Fibroblast of skin of left quadriceps (primary cell): ENCODE measurements at places on chromosomes 2 and 18.
A peak's percentile ranks its signal among the peaks of the same experiment; 100 is the strongest.

DNA sequence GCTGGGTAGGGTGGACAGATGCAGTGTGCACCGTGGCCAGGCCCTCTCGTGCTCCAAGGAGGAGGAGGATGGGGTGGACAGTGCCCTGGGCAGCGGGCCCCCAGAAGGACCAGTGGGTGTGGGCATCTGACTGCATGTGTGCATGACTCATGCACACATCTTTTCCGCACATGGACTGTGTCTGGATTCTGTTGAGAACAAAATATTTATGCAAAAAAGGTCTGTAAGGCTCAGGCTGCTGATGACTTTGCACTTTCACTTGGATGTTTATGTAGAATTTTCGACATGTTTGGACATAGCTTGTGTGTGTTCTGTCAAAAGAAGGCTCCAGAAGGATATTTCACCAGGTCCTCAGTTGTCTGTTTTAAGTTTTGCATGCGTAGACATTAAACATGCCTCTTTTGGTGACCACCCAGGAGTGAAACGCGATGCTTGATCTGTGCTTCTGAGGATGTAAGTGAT, 45.6 kb downstream of the MTCL1 start:
- DNase-seq, result peak; percentile 81

GRCh38 chr2:190947711-190948251, 66.2 kb downstream of the STAT1 start:
- DNase-seq, result peak; percentile 34

DNA sequence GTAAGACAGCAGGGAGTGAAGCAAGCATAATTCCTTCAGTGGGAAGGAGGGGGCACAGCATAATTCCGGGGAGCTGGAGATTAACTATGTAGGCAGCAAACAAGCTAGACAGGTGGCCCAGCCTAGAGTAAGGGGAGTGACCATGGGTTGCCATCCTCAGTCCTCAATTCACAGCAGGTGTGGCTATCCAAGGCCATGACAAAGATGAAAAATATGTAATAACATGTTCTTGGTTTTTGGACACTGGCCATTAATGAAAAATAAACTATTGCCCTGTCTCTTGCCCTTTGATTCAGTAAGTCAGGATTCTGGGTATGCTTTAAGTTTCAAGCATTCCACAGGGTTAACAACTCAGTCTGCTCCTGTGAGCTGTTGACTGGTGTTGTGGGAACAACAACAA, 65.0 kb downstream of the CYP1B1 start:
- no peak for DNase-seq

DNA sequence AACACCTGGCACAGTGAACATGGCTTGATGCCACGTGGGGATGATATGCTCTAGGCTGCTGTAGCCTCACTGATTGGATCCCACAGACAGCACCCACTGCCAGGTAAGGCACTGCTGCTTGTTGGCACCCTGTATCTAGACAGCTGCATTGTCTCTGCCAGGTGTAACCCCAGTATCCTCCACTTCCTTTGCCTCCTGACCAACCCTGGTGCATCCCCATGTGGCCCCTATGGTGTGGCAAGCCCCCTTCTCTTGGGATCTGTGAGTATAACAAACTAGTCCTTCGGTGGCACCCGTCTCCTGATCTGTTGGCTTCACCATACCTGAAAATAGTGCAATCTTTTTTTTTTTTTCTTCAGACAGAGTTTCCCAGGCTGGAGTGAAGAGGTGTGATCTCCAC, 11.1 kb downstream of the TEX51 start:
- no peak for DNase-seq

DNA sequence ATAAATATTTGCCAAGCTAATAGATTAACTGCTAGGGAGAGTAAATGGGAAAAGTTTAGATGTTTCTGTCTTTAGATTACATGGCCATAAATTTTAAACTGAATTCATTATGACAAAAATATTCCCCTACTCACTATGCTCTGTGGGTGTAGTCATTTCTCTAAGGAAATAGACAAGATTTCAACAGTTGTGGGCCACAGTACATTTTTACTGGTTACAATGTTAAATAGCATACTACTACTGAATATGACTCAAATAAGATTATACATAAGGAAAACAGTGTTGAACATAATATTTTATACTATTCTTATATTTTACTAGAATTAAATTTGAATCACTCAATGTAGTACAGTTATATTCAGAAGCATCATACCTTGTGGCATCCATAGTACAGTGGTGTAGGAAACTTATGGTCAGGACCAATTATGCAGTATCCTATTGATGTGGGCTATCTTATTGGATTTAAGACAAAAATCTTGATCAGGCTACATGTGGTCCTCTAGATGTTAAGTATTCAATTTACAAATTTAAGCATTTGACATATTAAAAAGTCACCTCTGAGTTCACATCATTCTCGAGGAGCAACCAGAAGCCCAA, 33.0 kb downstream of the RPRD1A start:
- DNase-seq, result no peak

DNA sequence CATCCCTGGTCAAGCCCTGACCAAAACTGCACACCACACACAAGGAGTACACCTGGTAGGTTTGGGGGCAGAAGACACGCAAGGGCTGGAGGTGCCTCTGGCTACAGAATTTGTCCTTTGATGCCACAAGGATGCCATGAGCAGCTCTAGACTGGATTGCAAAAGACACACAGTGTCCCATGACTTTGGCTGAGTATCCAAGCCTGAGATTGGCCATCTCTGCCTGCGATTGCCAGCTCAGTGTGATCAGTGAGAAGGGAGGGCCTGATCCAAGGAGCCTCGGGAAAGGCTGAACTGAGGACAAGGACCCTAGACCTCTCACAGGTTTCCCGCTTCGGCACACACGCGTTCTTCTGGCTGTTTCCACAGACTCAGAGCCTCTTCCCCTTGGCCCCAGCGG, 60.0 kb upstream of the FOSL2 start:
- no peak for DNase-seq

DNA sequence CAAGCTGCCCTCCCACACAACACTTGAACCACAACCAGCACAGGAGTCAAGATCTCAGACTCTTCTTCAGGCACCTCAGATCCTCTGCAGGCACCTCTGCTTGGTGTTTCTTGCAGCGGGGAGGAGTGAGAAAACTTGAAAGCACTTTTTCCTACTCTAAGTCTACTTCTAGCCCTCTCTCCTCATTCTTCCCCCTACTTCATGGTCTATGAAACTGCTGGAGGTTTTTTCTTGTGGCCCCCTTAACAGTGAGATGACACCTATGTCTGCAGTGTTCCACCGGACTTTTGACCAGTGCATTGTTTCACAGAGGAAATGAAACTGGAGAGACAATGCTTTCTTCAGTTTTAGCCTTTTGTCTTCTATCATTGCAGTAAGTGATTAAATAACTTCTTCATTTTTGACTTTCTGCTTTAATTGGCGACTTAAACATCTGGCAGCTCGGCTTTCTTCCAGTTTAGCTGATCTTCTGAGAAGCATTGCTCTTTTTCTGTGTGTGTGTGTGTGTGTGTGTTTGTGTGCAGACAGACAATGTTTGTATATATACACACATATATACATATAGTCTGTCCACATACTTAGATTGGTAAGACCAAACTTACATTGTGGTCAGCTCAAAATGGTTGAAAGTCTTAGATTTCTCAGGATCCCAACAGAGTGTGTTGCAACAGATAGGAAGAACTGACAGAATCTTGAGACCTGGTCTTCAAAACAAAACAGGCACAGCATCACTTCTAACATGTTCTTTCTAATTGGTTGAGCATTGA, 1474.0 kb upstream of the TMEFF2 start:
- DNase-seq, result no peak
